Tibial nerve (tissue), 4 donors: ENCODE measurements at places on chromosomes 5 and 9.

DNA sequence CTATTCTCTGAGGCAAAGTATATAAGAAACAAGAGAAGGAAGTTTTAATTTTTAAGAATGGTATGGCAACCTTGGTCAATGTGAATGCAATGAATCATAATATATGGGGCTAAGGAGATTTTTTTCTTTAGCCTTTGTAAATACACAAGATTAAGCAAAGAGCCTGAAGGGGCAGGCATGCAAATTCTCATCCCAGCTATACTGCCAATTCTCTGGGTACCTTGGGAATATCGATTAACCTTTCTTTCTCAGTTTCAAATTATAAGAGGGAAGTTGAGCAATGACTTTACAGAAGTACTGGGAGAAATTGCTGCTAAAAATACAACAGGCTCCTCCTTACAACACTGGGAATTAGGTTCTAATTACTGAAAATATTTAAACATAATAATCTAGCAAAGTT is 97.5 kb downstream of the MRPS27 start:
- H3K27me3 ChIP-seq = no peaks in the 10 kb centered on the region
- DNase-seq = no peak
- no peak overlapping the region for H3K4me3 ChIP-seq
- H3K36me3 ChIP-seq = peaks cover 6% of the 10 kb centered on the region
- no peak overlapping the region for H3K27ac ChIP-seq

DNA sequence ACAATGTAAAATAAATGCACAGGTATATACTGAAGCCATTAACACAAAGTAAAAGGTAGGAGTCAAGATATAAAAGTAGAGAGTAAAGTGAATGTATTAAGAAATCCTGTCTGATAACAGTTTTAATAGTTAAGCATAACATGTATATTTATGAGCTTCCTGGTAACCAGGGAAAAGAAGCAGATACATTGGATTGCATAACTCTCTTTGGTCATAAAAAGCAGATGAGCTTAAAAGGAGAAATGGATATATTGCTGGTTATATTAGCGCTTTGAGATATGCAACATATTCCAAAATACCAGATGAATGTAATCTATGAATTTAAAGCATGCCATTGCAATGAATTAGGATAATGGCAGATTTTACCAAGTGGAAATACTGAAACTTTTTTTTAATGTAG is 6.2 kb upstream of the TNFSF8 start:
- no peak overlapping the region for H3K27ac ChIP-seq
- no peak for DNase-seq

DNA sequence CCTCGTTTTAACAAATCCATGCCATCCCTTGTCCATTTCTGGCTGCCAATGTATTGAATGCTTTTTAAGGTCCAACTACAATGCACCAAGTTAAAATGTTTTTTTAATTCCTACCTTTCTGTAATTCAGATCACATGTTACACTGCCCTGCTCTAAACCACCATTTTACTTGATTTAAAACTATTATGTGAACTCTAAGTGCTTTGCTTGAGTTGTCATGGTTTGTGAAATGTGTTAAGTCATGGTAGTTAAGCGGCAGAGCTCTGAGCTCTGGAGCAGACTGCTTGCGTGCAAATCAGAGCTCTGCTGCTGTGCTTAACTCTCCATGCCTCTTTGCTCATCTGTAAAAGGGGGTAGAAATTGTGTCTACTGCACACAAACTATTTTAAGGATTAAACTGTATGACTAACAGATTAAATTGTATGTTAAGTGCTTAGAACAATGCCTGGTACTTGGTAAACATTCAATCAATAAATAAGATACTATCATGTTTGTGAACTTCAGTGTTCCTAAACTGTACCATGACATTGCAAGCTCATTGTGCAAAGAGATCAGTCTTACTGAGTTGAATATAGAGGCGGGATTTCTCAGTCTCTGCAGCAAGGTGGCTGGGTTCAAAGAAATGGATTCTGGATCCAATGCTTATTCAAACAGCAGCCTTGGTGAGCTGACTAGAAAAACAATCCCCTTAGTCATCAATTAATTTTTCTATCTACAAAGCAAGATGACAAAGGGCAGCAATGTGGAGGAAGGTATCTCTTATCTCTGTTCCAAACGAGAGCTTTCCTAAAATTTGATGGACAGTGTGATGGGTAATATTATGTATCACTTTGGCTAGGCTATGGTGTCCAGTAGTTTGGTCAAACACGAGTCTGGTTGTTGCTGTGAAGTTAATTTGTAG is 16.1 kb upstream of the CMBL start:
- no peaks in the 10 kb centered on the region for H3K27me3 ChIP-seq
- no peaks in the 10 kb centered on the region for H3K4me1 ChIP-seq
- no peak for DNase-seq

DNA sequence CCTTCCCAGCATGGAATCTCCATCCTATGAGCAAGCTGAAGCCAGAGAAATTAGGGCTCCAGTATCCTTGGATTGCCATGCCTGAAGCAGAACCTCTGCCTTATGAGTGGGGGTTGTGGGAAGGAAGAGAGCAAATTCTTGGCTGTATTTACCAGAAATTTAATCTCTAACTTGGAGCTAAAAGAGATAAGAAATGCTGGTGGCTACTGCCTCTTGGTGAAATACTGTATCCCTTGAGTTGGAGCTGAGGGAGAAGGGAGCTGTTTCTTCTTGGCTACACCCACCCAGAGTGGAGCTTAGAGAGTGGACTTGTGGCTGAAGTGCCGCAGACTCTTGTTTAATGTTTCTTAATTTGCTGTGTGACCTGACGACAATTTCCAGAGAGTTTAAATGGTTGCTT is 447.3 kb downstream of the ARHGEF28 start:
- no peaks in the 10 kb centered on the region for H3K36me3 ChIP-seq
- H3K27me3 ChIP-seq = no peaks in the 10 kb centered on the region
- H3K4me3 ChIP-seq = no peak overlapping the region
- no peak for DNase-seq
- H3K4me1 ChIP-seq = no peaks in the 10 kb centered on the region

- H3K36me3 ChIP-seq = no peaks in the 10 kb centered on the region
- H3K27me3 ChIP-seq = no peaks in the 10 kb centered on the region
- H3K27ac ChIP-seq = no peak overlapping the region
- H3K4me3 ChIP-seq = no peak overlapping the region
Measured at GRCh38 chr5:179238628-179238970, 106.7 kb downstream of the ADAMTS2 start.

DNA sequence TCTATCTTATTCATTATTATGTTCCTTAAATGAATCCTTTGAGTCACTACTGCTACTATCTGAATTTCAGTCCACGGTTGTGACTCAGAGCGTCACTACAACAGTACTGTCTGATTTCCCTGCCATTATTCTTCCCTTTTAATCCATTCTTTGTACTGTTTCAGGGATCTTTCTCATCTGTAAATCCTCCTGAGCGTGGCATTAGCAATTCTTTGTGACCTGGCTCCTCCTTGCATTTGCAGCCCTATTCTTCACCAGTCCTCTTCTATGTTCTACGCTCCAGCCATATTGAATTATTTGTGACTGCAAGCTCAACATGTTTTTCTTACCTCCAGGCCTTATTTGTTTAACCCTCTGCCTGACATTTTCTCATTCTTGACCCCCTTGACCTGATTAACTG is 5.9 kb downstream of the PRPF4 start:
- no peak overlapping the region for H3K4me3 ChIP-seq
- H3K4me1 ChIP-seq = peaks cover 5% of the 10 kb centered on the region
- peaks cover 10% of the 10 kb centered on the region for H3K36me3 ChIP-seq

GRCh38 chr9:16725066-16725465 is 145.4 kb downstream of the BNC2 start:
- H3K27me3 ChIP-seq = no peaks in the 10 kb centered on the region
- no peaks in the 10 kb centered on the region for H3K36me3 ChIP-seq
- H3K4me1 ChIP-seq = no peaks in the 10 kb centered on the region
- no peak overlapping the region for H3K4me3 ChIP-seq

DNA sequence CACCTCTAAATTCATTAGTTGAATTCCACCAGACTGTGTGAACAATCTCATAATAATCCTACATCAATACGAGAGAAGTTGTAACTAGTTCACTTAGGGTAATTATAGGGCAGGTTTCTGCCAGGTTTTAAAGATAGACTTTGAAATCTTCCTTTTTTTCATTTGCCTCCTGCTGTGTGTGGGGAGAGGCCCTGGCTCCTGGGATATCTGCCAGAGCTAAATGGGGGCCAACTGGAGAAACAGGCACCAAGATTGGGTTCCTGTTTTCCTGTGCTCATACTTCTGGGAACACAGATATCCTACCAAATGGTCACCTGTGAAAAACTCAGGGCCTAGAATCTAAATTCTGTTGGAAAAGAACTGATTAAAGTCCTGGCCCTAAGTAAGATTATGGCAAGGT is 42.3 kb downstream of the SH3RF2 start:
- DNase-seq = no peak
- H3K4me1 ChIP-seq = no peaks in the 10 kb centered on the region
- no peaks in the 10 kb centered on the region for H3K36me3 ChIP-seq
- no peaks in the 10 kb centered on the region for H3K27me3 ChIP-seq

DNA sequence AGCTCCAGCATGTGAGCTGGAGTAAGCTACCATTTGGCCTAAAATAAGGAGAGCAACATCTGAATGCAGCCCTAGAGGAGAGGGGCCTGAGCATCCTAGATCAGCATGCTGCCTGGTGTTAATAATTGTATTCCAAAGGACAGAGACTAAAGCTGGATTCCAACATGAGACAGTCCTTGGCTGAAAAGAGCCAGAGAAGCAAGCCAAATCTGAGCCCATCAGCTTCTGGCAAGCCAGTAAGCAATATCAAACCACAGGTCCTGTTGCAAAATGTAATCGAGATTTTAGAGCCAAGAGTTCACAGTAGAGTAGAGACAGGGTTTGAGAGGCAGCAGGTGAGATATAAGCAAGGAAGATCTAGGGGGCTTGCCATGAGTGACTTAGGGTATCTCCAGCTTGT is 42.3 kb upstream of the DMAC1 start:
- H3K27ac ChIP-seq = no peak overlapping the region
- no peaks in the 10 kb centered on the region for H3K27me3 ChIP-seq
- H3K36me3 ChIP-seq = no peaks in the 10 kb centered on the region
- DNase-seq = no peak

GRCh38 chr9:29069376-29069775 is 1496.1 kb upstream of the C9orf72 start:
- no peak overlapping the region for H3K27ac ChIP-seq
- H3K4me3 ChIP-seq = no peak overlapping the region
- no peaks in the 10 kb centered on the region for H3K4me1 ChIP-seq
- no peaks in the 10 kb centered on the region for H3K36me3 ChIP-seq

DNA sequence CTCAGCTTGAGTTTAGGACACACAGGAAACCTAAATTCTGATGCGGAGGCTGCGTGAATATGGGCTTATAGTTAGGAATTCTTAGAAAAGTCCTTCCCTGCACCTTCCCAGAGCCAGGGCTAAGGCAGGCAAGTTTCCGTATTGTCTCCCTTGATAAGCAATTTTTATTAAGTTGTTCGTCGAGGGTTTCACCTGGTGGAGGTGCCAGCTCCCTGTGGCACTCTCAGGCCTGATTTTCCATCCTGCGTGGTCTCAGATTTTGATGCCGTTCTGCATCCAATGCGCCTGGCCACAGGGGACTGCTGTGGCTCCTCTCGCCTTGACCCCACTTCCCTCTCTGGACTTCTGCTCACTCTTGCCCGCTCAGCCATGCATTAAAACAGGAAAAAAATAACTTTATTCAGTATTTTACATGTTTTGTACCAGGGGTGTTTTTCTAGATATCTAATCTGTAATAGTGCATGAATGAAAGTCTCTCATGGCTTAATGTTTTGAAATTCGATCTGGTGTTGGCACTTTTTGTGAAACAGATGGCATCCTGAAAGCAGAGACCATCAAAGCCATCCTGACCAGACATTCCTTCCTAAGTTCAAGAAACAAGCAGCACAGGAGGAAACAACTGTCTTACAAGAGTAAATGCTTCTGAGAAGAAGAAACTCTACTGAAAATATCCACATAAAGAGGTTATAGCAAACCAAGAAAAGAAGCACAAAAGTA is 50.7 kb downstream of the TRIP13 start:
- no peak overlapping the region for H3K27ac ChIP-seq
- H3K4me1 ChIP-seq = peaks cover 22% of the 10 kb centered on the region
- no peaks in the 10 kb centered on the region for H3K36me3 ChIP-seq
- no peak overlapping the region for H3K4me3 ChIP-seq

GRCh38 chr9:21015129-21015815 is 16.2 kb downstream of the HACD4 start:
- DNase-seq = no peak
- H3K4me3 ChIP-seq = no peak overlapping the region
- H3K27ac ChIP-seq = no peak overlapping the region
- H3K36me3 ChIP-seq = no peaks in the 10 kb centered on the region
- H3K4me1 ChIP-seq = no peaks in the 10 kb centered on the region

GRCh38 chr5:108818613-108819272 is 71.0 kb downstream of the FER start:
- H3K36me3 ChIP-seq = no peaks in the 10 kb centered on the region
- H3K4me3 ChIP-seq = no peak overlapping the region
- no peak for DNase-seq
- H3K27me3 ChIP-seq = no peaks in the 10 kb centered on the region
- H3K4me1 ChIP-seq = peaks cover 21% of the 10 kb centered on the region

- H3K27ac ChIP-seq = no peak overlapping the region
- H3K36me3 ChIP-seq = no peaks in the 10 kb centered on the region
- H3K27me3 ChIP-seq = no peaks in the 10 kb centered on the region
- no peaks in the 10 kb centered on the region for H3K4me1 ChIP-seq
- DNase-seq = no peak
Measured at GRCh38 chr9:110214090-110214489, 6.1 kb upstream of the C9orf152 start.

GRCh38 chr5:178826216-178826615 is 33.5 kb upstream of the ZNF354B start:
- DNase-seq = no peak
- H3K27ac ChIP-seq = no peak overlapping the region
- H3K4me1 ChIP-seq = no peaks in the 10 kb centered on the region
- no peaks in the 10 kb centered on the region for H3K27me3 ChIP-seq
- no peak overlapping the region for H3K4me3 ChIP-seq

- H3K4me3 ChIP-seq = no peak overlapping the region
- H3K4me1 ChIP-seq = no peaks in the 10 kb centered on the region
- no peaks in the 10 kb centered on the region for H3K27me3 ChIP-seq
- no peak overlapping the region for H3K27ac ChIP-seq
Measured at GRCh38 chr9:27675354-27675753, 102.1 kb upstream of the C9orf72 start.

- no peak for DNase-seq
- H3K4me3 ChIP-seq = no peak overlapping the region
- no peaks in the 10 kb centered on the region for H3K4me1 ChIP-seq
- H3K36me3 ChIP-seq = no peaks in the 10 kb centered on the region
Measured at GRCh38 chr9:86575825-86576525, 221.8 kb upstream of the TUT7 start.

DNA sequence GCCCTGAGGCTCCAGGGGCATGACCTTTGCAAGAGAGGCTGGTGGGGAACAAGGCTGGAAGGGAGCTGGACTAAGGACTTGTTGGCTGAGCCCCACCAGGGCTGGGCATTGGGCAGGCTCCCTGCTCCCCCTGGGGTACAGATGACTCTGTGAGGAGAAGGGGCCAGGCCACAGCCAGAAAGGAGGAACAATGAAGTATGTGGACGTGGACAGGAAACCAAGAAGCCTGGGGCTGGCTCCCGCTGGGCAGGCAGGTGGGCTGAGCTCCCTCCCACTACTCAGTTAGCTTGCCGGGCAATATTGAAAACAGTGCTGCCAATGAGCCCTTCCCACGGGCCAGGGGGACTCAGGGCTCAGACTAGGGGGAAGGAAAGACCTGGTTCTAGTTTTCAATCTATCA is 66.1 kb upstream of the SPTLC1 start:
- H3K4me1 ChIP-seq = no peaks in the 10 kb centered on the region
- H3K27me3 ChIP-seq = no peaks in the 10 kb centered on the region
- no peak overlapping the region for H3K27ac ChIP-seq

- no peaks in the 10 kb centered on the region for H3K36me3 ChIP-seq
- DNase-seq = no peak
- no peak overlapping the region for H3K27ac ChIP-seq
- no peak overlapping the region for H3K4me3 ChIP-seq
Measured at GRCh38 chr5:95410279-95410678, 19.1 kb downstream of the FAM81B start.
